ENCODE measurements at places on chromosomes 12 and 14.

- no peak for DNase-seq
These were observed 5.7 kb upstream of the SERPINA1 start for GRCh38 chr14:94394025-94394493.

- DNase-seq: no peak
These were observed 104.6 kb downstream of the DIP2B start for GRCh38 chr12:50609292-50609874.

DNA sequence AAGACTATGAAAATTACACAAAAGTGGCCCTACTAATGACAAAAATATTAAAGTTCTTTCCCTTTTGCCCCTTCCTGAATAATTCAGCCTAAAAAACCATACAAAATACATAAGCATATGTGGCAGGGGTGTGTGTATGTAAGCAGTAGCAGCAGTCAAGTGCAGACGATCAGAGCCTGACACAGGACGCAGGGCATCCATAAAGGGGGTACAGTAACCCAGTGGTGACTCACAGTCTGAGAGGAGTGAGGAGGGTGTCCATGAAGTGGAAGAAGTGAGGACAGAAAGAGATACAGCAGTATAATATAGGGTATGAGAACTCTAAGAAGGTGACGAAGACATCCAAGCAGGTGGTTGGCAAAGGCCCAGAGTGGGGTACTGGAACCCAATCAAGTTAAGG is 56.7 kb downstream of the RALGAPA1 start:
- no peak for DNase-seq

DNA sequence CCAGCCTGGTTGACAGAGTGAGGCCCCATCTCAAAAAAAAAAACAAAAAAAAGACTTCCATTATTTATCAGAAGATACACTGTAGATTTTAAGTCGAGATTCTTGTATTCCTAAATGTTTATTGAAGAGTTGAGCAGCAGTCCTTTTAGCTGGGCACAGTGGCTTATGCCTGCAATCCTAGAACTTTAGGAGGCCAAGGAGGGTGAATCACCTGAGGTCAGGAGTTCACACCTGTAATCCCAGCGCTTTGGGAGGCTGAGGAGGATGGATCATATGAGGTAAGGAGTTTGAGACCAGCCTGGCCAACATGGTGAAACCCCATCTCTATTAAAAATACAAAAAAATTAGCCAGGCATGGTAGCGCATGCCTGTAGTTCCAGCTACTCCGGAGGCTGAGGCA is 57.6 kb downstream of the HEATR5A start:
- DNase-seq: no peak

DNA sequence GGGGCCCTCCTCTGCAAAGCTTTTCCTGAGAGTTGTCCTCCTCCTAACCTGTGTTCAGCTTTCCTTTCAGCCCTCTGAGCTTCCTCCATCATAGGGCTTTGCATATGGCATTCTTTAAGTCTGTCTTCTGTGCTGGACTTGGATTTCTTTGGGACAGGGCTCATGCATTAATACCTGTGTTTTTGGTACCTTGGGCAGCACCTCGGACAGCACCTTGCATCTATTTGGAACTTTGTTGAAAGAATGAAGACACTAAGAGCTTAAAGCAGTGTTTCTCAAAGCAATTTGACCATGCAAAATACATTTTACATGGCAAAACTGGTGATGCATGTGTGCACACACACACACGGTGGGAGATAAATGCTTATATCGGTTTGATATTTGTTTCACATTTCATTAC is 115.0 kb upstream of the SRRM4 start:
- no peak for DNase-seq

DNA sequence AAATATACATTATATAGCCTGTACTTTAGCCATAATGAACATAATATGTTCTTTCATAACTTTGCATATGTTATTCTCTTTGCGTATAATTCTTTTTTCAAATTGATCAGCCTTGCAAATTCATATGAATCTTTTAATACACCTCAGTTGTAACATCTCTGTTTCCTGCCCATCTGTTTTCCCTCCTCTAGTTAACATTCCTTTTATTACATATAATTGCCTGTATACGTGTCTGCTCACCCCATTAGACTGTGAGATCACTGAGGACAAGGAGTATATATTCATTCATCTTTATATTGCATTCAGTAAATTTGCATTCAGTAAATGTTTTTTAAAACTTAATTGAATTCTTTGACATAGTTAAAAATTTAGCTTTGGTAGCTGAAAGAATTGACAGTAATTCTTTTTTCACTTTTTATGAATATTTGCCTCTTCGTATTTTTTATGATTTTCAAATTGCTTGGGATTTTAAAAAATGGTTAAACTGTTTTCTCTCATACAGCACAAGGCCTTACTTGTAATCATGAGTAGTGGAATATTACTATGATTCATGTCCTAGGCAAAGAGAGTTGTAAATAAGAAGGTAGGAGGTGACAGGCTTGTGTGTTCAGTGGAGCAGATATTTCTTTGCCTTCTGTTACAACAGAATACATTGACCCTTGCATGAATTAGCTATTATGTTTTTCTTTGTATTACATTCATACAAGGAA is 32.8 kb upstream of the KLHL42 start:
- DNase-seq: no peak

GRCh38 chr14:34833549-34834523 is 41.3 kb downstream of the BAZ1A start:
- DNase-seq: no peak

GRCh38 chr14:101031721-101032120 is 128.2 kb upstream of the RTL1 start:
- DNase-seq: no peak

DNA sequence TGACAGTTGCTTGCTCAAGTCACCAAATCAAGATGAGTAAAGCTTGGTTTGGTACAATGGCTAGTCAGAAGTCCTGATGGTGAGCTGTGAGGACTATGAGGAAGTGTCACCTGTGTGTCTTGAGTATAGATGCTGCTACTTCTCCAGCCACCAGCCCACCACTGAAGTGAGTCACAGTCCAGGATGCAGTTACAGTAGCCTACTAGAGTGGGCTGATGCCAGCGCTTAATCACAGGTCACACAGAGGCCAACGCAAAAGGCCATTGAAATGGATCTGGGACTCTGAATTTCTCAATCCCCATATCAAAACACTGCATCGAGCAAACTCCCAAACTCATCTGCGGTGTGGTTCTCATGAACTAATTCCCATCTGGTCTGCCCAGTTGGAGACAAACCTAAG is 223.1 kb downstream of the ANO6 start:
- DNase-seq: no peak

- DNase-seq: no peak
These were observed 123.5 kb downstream of the CAPZA3 start for GRCh38 chr12:18861287-18861858.

DNA sequence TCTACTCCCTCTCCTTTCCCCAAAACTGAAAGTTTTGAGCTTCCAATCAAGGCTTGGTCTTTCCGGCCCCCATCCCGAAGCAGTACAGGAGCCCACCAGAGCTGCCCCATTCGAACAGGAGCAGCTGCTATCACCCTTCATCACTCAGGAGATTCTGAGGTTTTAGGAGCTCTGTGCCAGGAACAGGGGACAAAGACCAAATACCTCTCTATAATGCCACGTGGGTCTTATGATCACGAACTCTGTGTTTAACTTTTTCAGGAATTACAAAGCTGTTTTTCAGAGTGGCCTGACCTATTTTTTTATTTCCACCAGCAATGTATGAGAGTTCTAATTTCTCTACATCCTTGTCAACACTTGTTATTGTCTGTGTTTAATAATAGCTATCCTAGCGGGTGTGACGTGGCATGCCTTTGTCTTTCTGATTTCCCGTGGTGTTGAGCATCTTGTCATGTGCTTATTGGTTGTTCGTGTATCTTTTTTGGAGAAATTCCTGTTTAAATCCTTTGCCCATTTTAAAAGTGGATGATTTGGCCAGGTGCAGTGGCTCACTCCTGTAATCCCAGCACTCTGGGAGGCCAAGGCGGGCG is 21.7 kb downstream of the COA8 start:
- no peak for DNase-seq

DNA sequence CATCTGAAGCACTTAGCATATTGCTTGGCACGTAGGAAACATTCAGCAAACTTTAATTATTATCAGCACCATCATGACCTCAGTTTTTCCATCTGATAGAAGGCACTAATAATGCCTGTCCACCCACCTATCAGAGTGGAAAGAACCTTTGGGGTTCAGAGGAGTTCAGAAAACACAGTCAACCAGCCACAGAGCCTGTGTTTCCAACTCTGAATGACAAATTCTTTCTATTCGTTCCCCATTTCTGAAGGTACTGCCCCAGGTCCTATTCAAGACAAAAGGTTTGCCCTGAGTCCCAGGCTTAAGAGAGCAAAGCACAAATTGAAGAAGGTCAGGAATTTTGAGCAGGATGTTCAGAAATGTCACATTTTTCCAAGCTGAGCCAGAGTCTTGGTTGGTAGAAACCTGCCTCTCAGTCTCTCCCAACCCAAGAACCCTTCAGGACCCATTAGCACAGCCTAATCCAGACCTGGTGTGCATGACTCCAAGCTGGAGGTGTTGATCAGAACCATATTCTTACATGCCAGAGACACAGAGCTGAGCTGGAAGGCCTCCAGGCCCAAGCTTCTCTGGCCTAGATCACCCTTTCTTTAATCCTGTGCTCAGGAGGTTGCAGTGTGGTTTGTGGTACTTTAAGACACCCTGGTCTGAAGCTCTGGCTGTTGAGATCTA is 114.4 kb downstream of the TBX5 start:
- DNase-seq: no peak

- DNase-seq: no peak
These were observed 8.5 kb upstream of the NUMB start for GRCh38 chr14:73466861-73467260.

DNA sequence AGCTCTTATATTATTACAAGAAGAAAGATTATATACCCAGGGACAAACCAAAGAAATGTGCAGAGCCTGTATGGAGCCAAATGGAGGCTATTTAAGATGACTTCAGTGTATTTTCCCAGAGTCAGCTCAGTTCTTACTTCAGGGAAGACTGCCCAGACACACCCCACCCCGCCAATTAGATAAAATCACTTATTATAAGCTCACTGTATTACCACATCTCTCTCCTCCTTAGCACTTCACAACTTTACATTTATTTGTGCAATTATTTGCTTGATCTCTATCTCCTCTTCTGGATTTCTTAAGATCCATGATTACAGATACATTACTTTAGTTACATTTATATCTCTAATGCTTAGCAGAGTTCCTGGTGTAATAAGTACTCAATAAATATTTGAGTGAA is 24.7 kb upstream of the WDR89 start:
- no peak for DNase-seq

DNA sequence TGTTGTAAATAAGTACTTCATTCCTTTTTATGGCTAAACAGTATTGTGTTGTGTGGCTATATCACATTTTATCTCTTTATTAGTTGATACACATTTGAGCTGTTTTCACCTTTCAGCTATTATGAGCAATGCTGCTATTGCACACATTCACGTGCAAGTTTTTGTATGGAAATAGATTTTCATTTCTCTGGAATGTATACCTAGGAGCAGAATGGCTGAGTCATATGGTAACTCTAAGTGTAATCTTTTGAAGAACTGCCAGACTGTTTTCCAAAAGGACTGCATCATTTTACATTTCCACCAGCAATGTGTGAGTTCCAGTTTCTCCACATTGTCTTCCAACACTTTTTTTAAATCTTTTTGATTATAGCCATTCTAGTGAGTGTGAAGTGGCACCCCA is 134.0 kb downstream of the SRGAP1 start:
- no peak for DNase-seq

- no peak for DNase-seq
These were observed 122.3 kb upstream of the RFLNA start for GRCh38 chr12:124172636-124173035.

- DNase-seq: no peak
These were observed at the start of gene ESR2 for GRCh38 chr14:64293976-64294671. ESR2 (minus strand) TSS chr14:64294371; CDS start chr14:64282985, 11,386 bp downstream.

DNA sequence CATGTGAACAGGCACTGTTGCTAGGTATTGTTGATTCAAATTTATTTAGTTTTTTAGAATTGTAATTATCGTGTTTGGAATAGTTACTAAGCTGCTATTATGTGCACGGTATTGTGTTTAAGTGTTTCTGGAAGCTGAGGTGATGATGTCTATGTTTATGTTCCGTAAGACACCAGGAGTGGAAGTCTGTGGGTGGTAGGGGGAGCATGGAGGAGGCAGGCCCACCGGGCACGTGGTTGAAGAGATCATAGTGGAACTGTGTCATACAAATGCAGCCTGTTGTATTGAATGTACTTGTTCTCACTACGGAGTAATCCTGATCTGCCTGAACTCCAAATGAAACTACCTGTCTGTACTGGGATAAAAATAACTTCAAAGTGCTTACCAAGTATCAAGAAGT is 36.1 kb upstream of the STXBP6 start:
- no peak for DNase-seq

DNA sequence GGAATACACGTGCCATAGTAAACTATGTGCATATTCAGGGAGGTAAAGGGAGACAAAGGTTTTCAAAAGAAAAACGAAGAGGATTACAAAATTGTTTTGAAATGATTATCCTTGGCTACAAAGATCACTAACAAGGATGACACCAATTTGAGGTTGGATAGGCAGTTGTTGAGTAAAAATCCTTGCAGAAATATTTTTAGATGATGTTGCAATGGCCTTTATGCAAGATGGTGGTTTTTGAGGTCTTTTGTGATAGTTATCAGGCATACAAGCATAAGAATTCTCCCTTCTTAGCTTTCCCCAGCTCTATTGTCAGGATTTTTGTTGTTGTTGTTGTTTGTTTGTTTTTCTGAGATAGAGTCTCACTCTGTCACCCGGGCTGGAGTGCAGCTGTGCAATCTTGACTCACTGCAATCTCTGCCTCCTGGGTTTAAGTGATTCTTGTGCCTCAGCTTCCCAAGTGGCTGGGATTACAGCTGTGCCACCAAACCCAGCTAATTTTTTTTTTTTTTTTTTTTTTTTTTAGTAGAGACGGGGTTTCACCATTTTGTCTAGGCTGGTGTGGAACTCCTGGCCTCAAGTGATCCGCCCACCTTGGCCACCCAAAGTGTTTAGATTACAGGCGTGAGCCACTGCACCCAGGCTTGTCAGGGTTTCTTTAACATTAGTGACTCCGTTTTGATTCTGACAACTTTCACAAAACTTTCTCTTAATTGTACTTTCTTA is 7.8 kb downstream of the RNASE1 start:
- DNase-seq: no peak

GRCh38 chr12:65189028-65189718 is 19.8 kb downstream of the LEMD3 start:
- DNase-seq: no peak

DNA sequence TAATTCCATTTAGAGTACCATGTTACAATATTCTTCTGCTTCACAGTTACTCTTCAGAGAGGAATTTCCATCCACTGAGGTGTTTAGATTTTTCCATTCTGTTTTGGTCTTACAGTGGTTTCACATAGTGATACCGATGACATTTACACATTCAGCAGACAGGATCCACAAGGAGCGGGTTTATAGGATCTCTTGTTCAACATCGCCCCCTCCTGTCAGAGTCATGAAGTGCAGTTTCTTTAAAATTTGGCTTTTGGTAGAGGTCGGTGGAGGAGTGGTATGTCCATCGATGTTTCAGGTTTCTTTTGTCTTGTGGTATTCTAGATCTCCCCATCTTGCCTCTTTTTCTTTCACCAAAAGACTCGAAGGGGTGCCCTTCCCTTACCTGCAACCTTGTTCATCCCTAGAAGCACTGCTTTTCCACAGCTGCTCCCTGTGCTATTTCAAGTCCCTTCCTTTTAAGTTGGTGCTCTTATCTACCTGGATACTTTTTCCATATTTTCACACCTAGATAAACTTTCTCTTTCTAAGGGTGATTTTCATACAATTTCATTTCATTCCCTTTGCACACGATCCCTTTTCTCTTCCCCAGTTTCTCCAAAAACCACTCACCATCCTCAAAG is 181.3 kb downstream of the ITPR2 start:
- no peak for DNase-seq

GRCh38 chr14:31410048-31410650 is 10.2 kb downstream of the HEATR5A start:
- DNase-seq: no peak

All from stimulated activated CD8-positive, alpha-beta memory T cell treated with anti-CD3 and anti-CD28 coated beads, Interleukin-4, amount 100 ng/mL, for 1 hour (primary cell).